NCI-H2107 (cell line): ENCODE measurements at places on chromosomes 4 and X.

- no peak for DNase-seq
These were observed 317.4 kb downstream of the IQCM start for GRCh38 chr4:149498246-149498645.

GRCh38 chr4:25234390-25235370 lies 847 bp downstream of the PI4K2B start:
- no peak for DNase-seq

- no peak for DNase-seq
These were observed 24.4 kb upstream of the CYP4V2 start for GRCh38 chr4:186166852-186167512.

DNA sequence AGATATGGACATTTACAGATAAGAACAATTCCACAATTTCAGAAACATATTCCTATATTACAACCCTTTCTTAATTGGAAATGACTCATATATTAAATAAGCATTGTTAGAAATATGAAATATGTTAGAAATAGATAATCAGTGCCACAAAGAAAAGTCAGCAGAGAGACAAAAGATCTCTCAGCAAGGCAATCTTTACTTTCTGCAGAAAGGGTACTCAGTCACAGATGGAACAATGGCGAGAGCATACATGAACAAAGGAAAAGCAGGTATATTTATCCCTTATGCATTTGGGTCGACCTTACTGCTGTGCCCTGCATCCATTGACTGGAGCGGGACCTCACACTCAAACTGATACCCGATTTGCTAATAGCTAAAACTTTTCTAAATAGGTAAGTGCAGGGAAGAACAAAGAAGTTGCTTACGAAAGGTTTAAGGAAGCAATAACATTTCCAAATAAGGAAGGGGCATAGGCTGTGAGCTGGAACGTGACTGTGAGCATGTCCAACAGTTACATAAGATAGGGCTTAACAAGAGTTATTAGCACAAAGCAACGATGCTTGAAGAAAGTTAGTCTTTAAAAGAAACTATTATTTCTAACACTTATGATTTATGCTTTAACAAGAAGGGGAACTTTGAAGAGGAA lies 40.8 kb downstream of the MGARP start:
- no peak for DNase-seq

GRCh38 chr4:62407534-62407933 lies 1207.4 kb downstream of the ADGRL3 start:
- DNase-seq: no peak

- no peak for DNase-seq
These were observed 544.7 kb downstream of the NLGN4X start for GRCh38 chrX:5683996-5684395.

GRCh38 chr4:648579-649292 lies 23.4 kb downstream of the PDE6B start:
- DNase-seq: no peak

DNA sequence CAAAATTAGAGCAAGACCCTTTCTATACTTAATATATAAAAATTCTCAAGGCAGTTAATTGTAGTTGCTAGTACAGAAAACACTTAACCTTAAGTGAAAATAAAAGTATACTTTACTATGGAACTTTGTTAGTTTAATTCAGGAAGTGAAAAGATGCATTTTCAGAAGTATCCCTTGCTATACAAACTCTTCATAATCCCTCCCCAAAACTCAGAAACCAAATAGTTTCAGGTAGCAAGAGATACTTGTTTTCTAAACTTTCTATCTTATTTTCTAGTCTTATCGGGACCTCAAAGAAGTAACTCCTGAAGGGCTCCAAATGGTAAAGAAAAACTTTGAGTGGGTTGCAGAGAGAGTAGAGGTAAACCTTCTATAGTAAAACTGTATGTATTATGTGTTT lies 14.3 kb downstream of the PAICS start:
- no peak for DNase-seq

DNA sequence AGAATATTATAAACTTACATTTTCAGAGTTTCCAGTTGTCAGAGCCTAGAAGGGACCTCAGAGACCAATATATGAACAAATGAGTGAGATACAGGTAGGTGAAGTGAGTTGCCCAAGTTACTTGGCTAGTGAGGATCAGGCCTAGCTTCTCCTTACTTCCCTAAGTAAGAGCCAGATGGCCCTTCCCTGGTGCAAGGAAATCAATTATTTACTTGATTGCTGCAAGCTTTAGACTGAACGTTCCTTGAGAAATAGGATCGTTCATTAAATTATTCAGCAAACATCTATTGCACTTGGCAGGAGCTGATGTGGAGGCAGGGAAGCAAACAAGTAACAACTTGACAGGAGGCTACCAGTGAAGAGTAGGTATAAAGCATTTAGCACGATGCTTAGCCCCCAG lies 117.8 kb downstream of the EFHC2 start:
- DNase-seq: no peak

DNA sequence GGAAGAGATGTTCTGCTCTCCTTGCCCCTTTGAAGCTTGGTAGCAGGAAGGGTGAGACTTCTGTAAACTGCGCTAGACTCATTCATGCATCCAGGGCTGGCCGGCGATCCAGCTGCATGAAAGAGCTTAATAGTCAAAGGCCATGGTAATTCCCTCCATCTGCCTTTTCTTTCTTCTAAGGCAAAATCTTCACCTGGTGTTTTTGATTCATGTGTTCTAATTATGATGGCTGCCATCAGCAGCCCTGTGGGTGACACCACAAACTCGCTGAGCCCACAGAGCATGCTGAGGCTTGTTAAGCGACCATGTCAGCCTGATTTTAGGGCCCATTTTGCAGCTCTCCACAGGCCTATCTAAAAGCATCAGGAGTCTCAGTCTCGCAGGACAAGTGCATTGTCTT lies 450.1 kb upstream of the TENM3 start:
- DNase-seq: peak; percentile 53

GRCh38 chr4:121773883-121774282 lies 8.9 kb upstream of the SMIM43 start:
- DNase-seq: no peak

GRCh38 chrX:107667426-107667825 lies 39.1 kb downstream of the PRPS1 start:
- no peak for DNase-seq

- no peak for DNase-seq
These were observed 152.8 kb upstream of the GPC4 start for GRCh38 chrX:133568109-133568508.

- no peak for DNase-seq
These were observed 2.8 kb downstream of the ARX start for GRCh38 chrX:25012793-25013631.

DNA sequence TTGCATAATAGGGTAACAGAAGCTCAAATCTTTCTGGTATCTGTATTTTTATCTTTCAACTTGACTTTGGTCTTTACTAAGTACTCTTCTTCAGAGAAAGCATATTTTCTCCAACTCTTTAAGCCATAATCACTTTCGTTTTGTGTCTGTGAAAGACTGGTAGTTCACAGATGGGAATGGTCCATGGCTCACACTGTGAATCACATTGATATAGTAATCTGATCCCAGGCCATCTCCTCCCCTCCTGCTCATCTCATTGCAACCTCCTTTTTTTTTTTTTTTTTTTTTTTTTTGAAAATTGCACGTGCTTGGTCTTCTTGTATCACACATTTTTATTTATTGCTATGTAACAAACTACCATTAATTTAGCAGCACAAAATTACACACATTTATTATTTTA lies 694.5 kb upstream of the SLIT2 start:
- no peak for DNase-seq

DNA sequence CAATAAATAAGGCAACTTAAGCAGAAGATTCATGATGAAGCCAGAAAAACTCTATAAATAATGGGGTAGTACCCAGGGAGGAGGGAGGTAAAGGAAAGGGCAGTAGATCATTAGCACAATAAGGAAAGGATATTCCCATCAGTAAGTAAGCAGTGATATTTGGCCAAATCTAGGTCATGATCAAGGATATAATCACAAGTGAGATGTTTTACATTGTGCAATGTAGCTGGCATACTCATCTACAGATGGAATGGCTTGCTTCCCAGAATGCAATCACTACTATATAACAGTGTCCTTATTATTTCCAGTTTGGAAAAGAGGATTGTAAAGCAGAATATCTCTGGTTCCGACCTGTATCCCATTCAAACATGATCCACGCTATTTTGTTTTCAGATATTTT lies 483.4 kb downstream of the RPA4 start:
- no peak for DNase-seq

DNA sequence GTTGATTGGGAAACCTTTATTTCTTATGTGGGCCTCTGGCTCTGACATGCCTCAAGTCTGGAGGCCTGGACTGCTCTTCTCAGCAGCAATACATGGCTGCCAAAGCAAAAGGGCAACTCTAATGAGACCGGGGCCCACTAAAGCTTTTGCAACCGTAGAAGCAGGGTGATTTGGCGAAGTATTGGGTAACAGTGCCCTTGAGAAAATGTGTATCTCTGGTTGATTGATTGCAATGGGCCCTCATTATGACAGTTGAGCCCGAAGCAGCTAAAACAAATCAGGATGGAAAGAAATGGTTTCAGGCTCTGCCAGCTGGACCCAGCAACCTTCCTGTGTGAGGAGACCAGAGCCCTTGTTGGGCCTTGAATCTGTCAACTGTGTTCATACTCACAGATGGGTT lies 73.4 kb downstream of the CLCN4 start:
- DNase-seq: no peak

- no peak for DNase-seq
These were observed 6.3 kb upstream of the ADGRL3 start for GRCh38 chr4:61193863-61194262.

- no peak for DNase-seq
These were observed 265.7 kb downstream of the SHOX start for GRCh38 chrX:896256-896655.

DNA sequence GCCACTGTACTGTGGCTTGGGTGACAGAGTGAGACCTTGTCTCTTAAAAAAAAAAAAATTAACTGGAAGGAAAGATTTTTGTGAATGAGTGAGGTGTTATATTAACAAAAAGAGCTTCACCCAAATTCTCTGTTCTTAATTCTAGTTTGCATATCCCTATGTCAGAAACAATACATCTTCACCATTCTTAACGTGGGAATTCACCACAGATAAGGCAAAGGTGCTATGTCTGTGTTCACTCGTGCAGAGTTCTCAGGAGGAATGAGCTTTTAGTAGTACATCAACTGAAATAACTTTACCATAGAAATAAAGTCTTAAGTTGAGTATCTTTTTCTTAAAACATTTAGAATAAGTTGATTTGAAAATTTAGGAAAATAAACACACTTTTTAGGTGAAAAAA lies 135.1 kb downstream of the RAPGEF2 start:
- no peak for DNase-seq

DNA sequence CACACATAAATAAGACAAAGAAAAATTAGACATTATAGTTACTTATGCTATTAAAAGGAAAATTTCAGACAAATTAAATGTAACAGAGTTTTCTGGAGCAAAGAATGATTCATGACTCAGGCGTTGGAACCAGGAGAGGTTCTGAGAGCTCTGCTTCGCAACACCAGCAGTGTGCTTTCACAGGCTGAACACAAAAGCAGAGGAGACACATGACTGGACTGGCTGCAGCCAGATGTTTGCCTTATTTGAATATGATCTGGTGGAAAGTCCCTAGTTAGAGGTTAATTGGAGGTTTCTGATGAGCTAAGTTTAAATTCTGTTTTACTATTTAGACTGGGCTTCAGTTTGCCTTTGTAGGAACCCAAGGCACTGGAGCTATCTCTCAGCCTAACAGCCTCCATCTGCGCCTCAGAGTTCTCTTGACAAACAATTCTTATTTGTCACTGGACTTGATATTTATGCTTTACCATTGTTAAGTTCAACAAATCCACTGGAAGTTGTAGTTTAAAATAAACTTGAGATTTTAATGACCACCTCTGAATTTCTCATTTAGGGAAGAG lies 16.2 kb downstream of the BOD1L1 start:
- DNase-seq: no peak

DNA sequence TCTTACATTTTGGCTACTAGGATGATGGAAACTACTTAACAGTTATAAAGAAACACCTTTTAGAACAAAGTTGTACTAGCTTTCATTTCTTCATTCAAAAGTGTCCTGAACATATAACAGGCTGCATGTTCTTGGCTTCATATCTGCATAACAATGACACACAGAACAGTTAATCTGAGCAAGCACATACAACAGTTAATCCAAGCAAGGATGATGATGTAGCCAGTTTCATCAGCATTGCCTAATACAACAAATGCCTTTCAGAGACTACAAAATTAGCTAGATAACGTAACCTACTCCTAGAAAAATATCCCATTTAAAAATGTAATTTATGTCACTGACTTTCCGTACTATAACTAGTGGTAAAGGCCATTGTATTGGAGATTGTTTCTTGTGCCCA lies 182.1 kb downstream of the SCFD2 start:
- DNase-seq: no peak

GRCh38 chrX:38732866-38733265 lies 68.4 kb upstream of the MID1IP1 start:
- no peak for DNase-seq

GRCh38 chr4:98908703-98909262 lies 20.1 kb downstream of the EIF4E start:
- DNase-seq: no peak

DNA sequence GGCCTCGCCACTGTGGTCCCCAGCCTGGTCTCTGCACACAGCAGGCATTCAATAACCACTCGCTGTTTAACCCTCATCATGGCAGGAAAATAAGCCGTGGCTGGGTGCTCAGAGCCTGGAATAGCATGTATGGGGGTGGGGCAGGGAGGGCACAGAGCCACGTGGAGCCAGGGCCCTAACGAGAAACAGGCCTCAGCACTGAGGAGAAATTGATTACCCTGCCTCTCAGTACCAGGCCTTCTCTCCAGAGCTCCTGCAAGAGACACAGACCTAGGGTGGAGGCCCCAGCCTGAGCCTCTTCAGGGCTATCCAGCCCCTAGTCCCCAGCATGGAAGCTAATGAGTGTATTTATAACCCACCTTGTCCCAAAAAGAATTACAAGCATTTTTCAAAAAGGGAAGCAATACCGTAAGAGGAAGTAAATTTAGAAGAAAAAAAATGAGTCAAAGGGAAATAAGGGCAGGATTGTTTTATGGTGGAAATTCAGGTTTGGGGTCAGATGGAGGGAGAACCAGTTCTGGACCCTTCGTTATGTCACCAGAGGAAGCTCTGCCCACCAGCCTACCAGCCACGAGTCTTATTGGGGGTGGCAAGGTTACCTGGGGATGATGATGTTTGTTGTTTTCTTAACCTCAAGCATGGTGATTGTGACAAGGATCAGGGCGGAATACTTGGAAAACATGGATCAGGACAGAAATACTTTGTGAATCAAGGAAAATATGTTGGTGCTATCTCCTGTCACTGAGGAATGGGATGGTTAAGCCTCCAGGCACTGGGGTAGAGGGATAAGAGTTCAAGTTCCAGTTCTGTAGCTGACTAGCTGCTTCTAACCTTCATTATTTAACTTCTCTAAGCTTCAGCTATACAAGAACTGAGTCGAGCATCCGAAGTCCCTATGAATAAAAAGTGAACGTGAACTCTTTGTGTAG lies 101.9 kb upstream of the RBPJ start:
- no peak for DNase-seq

- no peak for DNase-seq
These were observed 130.7 kb upstream of the GPRIN3 start for GRCh38 chr4:89438102-89438831.

GRCh38 chrX:45518552-45518951 lies 317.9 kb upstream of the DIPK2B start:
- DNase-seq: no peak
